Ascending aorta (tissue), 2 donors: ENCODE measurements at places on chromosomes 12 and 14. TPM values are rescaled to one million over a fixed set of nuclear protein-coding genes. Genes with fewer than 3 reads are reported as not detected.

DNA sequence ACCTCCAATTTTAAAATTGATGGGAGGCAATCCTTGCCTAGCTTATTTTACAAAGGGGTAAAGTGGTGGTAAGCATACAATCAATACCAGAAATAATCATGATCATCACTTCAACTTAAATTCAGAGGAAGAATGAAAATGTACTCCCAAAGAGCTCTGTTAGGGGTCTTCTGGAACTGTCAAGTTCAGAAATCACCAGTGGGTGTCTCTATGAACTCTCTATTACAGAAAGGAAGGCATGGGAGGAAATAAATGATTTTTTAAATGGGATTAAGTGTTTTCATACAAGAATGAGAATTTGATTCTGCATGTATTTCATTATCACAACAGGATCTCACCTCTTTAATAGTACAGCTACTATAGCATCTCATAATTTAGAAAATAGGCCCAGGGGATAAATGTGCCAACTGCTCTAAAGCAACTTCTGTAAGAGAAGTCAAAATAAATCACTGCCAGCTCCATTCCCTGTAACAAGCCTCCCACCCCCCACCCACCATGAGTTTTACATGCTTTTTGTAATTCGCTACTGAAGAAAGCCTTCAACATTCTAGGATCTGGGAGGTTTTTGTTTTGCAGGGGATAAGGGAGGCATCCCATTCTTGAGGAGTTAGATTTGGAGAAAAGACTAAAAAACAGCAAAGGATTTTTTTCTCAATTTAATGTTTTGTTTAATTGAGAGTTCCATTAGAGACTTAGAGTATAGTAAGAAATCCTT lies 9.7 kb downstream of the DCP1B start:
- no peaks in the 10 kb centered on the region for H3K27me3 ChIP-seq
- H3K4me1 ChIP-seq, result no peaks in the 10 kb centered on the region
- DNase-seq, result no peak
- no peak overlapping the region for H3K27ac ChIP-seq
- H3K36me3 ChIP-seq, result peaks cover 30% of the 10 kb centered on the region

GRCh38 chr12:50222275-50222783 lies 55.2 kb upstream of the CERS5 start:
- peak overlapping the region; percentile 80 for H3K27ac ChIP-seq
- H3K36me3 ChIP-seq, result peaks cover 2% of the 10 kb centered on the region
- no peaks in the 10 kb centered on the region for H3K27me3 ChIP-seq
- peak; percentile 83 for DNase-seq
- H3K4me1 ChIP-seq, result peaks cover 22% of the 10 kb centered on the region

GRCh38 chr14:56293506-56293905 lies 175.3 kb downstream of the PELI2 start:
- no peak overlapping the region for H3K27ac ChIP-seq
- H3K36me3 ChIP-seq, result peaks cover 15% of the 10 kb centered on the region
- no peak overlapping the region for H3K4me3 ChIP-seq
- DNase-seq, result no peak

GRCh38 chr14:49907186-49907585 lies 14.3 kb downstream of the ARF6 start:
- no peak for DNase-seq
- no peaks in the 10 kb centered on the region for H3K27me3 ChIP-seq
- H3K36me3 ChIP-seq, result no peaks in the 10 kb centered on the region
- H3K4me3 ChIP-seq, result no peak overlapping the region
- H3K27ac ChIP-seq, result peak overlapping the region; percentile 11
- no peaks in the 10 kb centered on the region for H3K4me1 ChIP-seq

DNA sequence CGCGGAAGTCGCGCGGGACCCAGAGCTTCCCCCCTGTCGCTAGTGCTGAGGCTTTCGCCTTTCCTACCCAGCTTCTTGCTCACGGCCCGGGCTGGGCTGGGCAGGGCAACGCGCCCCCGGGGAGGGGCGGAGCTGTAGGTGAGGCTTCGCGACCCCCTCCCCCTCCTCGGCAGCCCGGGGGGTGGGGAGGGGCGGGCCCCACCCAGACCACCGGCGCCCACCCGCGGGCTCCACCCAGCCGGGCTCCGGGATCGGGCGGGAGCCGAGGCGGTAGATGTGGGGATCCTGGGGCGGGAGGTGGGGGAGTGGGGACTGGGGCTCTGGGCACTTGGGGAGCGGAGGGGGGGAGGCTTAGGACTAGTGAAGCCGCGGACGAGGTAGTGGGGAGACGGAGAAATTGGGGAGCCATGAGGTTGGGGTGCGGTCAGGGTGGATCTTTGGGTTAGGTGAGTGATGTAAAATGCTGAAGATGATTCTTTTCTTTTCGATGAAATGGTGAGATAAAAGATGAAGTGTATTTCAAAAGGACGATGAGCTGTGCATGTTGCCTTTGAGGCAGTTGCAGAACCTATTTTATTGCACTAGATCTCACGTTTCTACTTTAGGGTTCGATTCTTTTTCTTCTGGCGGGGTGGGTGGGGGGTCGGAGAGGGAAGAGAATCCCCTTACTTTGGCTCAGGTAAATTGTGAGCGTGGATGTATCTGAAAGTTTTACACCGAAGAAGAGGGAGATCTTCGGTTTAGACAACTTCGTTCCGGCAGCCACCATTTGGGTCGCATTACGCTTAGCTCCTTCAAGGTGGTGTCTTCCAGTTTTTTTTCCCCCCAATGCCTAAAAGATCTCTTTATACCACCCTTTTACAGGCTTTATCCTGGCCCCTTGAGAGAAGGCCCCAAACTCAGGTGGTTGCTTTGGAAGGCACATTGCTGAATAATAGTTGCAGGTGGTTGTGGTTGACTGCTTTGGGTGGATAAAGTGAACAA lies 619 bp downstream of the ERC1 start:
- no peak for DNase-seq
- peak overlapping the region; percentile 94 for H3K4me3 ChIP-seq
- H3K27me3 ChIP-seq, result no peaks in the 10 kb centered on the region
- H3K27ac ChIP-seq, result peak overlapping the region; percentile 98

DNA sequence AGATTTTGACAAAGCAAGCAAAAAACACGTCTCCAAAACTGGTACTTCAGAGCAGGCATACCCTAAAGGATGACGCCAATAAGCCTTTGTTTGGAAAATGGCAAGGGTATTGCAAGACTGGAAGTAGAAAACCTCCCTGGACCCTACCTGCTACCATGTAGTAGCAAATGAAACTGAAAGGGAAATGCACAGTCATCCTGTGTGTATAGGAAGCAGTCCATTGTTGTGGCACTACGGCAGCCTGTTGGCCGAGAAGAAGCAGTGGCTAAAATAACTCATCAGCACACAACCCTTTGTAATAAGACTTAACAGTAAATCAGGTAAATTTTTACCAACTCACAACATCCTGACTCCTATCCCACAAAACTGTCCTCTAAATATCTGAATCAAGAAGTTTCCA lies 386.4 kb downstream of the RGS6 start:
- H3K4me1 ChIP-seq, result no peaks in the 10 kb centered on the region
- H3K4me3 ChIP-seq, result no peak overlapping the region
- no peaks in the 10 kb centered on the region for H3K27me3 ChIP-seq
- no peak overlapping the region for H3K27ac ChIP-seq

- H3K4me3 ChIP-seq, result no peak overlapping the region
- peaks cover 31% of the 10 kb centered on the region for H3K4me1 ChIP-seq
- peak; percentile 73 for DNase-seq
- no peaks in the 10 kb centered on the region for H3K36me3 ChIP-seq
- H3K27me3 ChIP-seq, result no peaks in the 10 kb centered on the region
These were observed 26.5 kb upstream of the ACTN1 start for GRCh38 chr14:69005432-69006148.

Gene CLEC14A
- total RNA-seq, result 192 TPM

Gene CCNB1IP1
- 12.6 TPM for total RNA-seq

Gene BEST3
- not detected for total RNA-seq

Gene PRKAG1
- 32.8 TPM for total RNA-seq

Gene ANKRD9
- 118 TPM for total RNA-seq
